NCI-H2107 (cell line): ENCODE measurements at places on chromosomes 5 and 9.

- no peak for DNase-seq
Measured at GRCh38 chr5:128407944-128408343, 130.1 kb downstream of the FBN2 start.

DNA sequence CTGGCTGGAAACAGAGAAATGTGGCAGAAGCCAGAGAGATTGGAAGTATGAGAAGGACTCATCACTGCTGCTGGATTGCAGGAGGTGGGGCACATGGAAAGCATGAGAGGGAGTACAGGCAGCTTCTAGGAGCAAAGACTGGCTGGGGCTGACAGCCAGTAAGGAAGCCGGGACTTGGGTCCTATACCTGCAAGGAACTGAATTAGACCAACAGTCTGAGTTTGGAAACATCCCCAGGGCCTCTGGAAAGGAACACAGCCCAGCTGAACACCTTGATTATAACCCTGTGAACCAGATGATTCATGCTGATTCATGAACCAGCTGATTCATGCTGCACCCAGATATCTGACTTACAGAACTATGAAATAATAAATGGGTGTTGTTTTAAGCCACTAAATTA is 93.4 kb downstream of the OSTF1 start:
- no peak for DNase-seq

DNA sequence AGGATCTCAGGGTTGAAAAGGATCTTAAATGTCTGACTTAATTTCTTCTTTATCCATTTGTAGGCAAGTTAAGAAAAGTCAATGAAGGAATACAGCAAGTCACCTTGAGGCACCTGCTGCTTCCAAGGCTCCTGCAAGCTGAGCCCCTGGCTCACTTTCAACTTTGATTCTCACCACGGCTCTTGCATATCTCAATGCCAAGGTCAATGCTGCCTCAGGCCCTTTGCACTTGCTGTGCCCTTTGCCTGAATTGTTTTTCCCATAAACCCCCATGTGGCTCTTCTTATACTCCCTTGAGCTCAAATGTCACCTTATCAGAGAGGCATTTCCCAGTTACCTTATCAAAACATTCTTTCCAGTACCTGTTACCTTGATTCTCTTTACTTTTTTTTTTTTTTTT is 144.3 kb upstream of the RAPGEF1 start:
- DNase-seq: no peak

DNA sequence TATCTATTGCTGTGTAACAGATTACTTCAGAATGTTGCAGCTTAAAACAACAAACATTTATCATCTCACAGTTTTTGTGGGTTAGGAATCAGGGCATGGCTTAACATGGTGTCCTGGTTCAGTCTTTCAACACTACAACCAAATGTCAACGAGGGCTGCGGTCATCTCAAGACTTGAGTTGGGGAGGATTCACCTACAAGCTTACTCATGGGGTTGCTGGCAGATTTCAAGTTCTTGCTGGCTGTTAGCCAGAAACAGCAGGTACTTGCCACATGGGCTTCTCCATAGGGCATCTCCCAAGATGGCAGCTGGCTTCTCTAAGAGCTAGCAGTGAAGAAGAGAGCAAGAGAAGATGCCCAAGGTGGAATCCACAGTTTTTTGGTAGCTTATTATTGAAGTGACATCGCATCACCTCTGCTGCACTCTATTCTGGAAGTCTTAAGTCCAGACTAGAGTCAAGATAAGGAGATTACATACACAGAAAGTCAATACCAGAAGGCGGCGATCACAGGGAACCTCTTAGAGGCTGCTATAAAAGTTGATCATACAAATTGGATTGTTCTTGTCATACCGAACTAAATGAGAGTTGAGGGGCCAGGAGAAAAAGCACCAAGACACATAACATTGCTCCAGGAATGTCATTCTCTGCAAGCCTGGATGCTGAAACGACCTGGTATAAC is 42.2 kb downstream of the C9orf153 start:
- DNase-seq: no peak

GRCh38 chr5:74394916-74395880 is 245.3 kb downstream of the ENC1 start:
- no peak for DNase-seq

DNA sequence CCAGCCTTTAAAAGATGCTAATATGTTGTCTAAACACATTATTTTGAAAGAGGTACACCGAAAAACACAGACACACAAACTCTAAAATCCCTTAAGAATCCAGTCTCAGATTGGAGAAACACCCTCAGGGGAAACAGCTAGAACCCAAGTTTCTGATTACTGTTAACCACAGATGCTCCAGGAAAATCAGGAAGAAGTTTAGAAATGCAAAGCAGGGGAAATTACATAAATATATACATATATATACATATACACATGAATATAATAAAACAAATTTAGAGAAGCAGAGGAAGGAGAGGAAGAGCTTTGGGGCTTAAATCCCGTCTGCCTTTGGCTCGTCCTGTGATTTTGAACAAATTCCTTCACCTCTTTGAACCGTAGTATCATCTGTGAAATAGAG is 73.2 kb upstream of the KLF4 start:
- no peak for DNase-seq

- no peak for DNase-seq
Measured at GRCh38 chr9:75775966-75776691, 114.3 kb upstream of the PCSK5 start.

GRCh38 chr9:83199240-83199639 is 136.3 kb upstream of the RASEF start:
- peak; percentile 24 for DNase-seq

DNA sequence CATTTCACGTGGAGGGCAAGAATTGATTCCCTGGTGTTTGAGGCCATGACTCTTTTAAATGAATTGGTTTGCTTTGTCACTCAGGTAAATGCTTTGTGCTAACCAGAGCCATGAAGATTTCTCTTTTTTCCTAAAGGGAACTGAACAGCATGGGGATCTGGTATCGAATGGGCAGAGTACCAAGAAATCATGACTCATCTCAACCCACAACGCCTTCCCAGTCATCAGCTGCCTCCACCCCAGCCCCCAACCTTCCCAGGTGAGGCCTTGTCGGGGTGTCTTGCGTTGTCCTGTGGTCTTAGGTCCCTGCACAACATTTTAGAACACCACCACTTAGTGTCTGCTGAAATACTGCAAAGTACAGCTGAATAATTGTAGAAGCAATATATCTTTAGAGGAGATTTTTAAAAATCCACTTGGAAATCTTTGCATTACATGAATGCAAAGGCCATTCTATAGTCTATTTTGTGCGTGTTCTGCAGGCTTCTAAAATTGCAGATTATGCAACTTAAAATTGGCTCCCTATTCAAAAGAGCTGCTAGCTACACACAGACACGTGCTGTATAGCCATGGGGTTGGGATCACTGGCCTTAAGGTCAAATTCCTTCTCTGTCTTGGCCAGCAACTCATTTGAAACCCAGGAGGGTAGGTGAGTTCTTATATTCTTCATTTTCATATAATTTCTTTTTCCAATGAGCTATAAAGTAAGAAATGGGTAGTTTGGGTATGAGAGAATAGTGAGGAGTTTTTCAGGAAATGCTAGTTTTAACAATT is 69.0 kb downstream of the MVB12B start:
- peak; percentile 30 for DNase-seq

GRCh38 chr9:16003785-16004184 is 450.9 kb downstream of the CCDC171 start:
- peak; percentile 64 for DNase-seq

- no peak for DNase-seq
Measured at GRCh38 chr5:41649659-41650058, 139.3 kb upstream of the PLCXD3 start.

DNA sequence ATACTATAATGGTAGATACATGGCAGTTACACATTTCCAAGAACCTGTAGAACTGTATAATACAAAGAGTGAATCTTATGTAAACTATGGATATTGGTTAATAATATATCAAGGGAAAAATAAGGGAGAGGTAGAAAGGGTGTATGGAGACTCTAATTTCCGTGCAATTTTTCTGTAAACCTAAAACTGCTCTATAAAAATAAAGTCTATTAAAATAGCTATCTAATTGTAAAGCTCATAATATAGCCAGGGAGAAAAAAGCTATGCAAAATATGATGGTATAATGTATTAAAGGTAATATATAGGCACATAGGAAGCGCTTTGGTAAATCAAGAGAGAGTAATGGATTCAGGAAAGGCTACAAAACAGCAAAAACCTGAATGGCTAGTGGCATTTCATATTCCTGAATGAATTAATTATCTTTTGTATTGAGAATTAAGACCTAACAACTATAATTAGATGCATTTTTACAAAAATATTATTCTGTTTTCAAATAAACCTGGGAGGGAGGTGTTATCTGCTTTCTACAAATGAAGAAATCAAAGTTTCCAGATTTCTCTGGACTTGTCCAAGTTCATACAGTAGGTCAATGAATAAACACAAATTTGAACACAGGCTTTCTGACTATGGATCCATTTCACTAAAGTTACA is 22.8 kb downstream of the ANXA1 start:
- no peak for DNase-seq

DNA sequence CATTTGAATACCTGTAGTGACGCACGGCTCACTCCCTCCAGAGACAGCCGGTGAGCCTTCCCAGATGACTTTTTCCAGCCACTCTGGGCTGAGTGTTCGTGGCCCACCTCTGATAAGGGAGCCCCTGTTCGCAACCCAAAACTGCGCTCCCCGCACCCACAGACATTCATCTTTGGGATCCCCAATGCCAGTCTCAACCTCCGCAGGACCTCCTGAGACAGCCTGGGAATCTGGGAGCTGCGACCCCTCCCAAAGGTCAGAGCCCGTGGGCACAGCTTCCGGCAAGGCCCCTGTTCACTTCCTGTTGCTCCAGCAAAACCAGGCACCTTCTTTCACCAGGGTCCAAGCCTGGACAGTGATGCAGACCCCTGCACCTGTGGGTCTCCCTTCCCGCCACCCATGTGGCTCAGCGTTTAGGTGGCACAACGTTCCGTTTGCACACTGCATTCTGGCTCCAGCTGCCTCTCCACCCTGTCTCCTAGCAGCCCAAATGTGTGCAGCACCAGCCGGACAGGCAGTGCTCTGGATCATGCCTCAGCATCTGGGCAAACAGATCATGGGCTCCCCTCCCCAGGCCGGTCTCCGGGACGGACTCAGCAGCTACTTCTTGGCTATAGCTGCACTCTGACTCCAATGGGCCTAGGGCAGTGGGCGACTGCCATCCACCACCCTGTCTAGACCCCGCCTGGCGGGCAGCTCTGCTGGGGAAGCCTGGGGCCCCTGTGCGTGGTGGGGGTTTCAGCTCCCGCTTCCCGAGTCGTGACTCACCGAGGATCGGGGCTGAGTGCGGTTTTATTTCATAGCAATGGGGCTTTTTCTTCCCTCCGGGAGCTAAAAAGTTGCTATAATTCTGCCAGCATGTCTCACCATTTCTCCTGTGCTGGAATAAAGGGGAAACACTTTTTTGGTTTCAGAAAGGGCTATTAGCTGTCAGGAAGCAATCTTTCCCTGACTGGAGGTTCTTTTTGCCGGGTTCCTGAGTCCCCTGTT is 156.0 kb downstream of the OLFM1 start:
- no peak for DNase-seq

DNA sequence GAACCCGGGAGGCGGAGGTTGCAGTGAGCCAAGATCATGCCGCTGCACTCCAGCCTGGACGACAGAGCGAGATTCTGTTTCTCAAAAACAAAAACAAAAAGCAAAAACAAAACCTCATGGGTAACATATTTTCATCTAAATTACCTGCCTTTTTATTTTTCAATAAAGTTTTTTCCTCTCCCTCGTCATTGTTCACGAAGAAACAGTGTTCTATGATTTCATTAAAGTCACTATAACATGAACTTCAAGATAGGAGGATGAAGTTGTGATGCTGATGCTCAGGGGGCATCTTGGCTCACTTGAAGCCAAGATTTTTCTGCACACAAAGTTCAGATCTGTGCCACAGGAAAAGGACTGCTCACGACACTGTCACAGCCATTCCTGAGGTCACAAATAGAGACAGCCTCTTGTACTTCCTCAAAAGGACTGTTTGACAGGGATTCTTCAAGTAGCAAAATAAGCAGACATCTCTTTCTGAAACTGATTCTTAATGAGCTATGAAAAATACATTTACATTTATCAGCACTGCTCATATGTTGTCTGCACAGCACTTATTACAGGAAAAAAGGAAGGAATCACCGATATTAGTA is 16.1 kb downstream of the NIPSNAP3B start:
- no peak for DNase-seq

DNA sequence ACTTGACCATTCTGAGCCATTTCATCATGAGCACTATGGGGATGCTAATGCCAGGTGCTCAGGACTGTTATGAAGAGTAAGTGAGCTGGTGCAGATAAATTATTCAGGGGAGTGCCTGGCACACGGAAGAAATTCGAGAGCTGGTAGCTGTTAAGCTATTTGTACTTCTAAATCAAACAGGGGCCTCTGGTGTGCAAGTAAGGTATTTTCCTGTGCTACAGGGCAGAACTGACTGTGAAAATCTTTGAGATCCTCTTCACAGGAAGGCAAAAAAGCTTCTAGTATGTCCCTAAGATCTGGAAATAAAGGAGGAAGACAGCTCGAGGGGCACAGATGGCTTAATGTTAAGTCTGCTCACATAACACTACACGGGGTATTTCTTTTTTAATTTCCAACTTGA is 106.3 kb upstream of the SPOCK1 start:
- DNase-seq: peak; percentile 19

- DNase-seq: no peak
Measured at GRCh38 chr9:94839398-94839797, 112.9 kb downstream of the AOPEP start.

- DNase-seq: no peak
Measured at GRCh38 chr9:27394154-27394825, 97.3 kb upstream of the EQTN start.

GRCh38 chr5:40359093-40359492 is 320.6 kb upstream of the PTGER4 start:
- DNase-seq: no peak

DNA sequence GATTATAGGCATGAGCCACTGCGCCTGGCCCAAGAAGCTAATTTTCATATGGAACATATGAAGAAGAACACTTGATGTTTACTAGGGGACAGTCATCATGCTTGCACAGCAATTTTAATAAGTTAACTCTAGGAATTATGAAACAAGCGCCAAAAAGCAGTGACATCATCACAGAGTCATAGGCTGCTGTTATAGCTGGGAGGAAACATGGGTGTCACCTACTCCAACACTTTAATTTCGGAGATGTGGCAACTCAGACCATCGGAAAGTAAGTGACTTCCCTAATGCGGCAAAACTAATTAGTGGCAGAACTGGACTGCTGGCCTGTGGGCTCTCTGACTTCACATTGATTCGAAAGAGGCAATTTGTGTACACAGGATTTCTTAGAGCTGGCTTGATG is 38.1 kb upstream of the EQTN start:
- DNase-seq: no peak
